ENCODE measurements at places on chromosomes 1 and 21. TPM values are rescaled to one million over a fixed set of nuclear protein-coding genes. Genes with fewer than 3 reads are reported as not detected.

Gene NBPF4
- 0.09 TPM for total RNA-seq

Gene NBPF9
- 5.6 TPM for total RNA-seq

Gene LRRC38
- total RNA-seq = 0.19 TPM

Gene CLEC20A
- total RNA-seq = 0.28 TPM

Gene SPRR2A
- total RNA-seq = 0.28 TPM

Gene LCE1D
- total RNA-seq = not detected
